ENCODE measurements at places on chromosomes 2 and 18.

DNA sequence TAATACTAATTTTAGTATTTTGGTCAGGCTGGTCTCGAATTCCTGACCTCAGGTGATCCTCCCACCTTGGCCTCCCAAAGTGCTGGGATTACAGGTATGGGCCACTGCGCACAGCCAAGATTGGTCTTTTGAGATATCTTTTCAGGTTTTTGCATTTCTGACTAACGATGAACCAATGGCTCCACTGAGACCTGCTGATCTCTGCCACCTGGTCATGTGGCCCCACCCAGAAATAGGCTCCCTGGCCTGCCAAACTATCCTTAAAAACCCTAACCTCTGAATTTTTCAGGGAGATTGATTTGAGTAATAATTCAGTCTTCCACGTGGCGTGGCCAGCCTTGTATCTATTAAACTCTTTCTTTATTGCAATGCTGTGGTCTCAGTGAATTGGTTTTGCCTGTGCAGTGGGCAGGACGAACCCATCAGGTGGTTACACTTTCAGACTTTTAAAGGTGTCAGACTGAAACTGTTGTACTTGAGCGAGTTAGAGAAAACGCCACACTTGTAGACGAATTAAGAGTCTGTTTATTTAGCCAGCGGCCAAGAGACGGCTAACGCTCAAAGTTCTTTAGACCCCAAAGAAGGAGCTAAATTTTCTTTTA lies 85.8 kb upstream of the MSH6 start:
- DNase-seq: no peak

DNA sequence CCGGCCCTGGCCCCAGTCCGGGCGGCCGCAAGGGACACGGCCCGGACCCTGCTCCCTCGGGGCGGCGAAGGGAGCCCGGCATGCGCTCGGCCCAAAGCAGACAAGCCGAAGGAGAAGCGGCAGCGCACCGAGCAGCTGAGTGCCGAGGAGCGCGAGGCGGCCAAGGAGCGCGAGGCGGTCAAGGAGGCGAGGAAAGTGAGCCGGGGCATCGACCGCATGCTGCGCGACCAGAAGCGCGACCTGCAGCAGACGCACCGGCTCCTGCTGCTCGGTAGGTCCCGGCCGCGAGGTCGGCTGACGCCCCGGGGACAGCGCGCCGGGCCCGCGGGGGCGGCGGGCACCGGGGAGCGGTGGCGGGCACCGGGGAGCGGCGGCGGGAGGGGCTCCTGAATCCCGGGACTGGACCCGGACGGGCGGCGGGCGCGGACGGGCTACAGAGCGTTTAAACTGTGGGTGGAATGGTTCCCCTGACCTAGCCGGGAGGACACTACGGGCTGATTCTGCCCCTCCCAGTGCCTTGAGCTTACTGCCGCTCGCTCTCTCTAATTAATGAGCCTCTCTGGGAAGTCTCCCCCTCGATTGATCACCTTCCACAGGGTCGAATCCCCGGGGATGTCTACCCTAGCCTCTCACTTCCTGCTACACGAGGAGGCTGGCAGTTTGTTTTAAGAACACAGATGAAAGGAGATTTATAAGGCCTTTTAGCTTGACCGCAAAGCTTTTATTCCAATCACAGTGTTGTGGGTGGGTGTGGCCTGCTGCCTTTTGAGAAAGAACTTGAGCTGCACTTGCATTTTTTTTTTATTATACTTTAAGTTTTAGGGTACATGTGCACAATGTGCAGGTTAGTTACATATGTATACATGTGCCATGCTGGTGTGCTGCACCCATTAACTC lies 853 bp downstream of the GNAL start:
- no peak for DNase-seq

- DNase-seq: no peak
Measured at GRCh38 chr2:135786823-135787222, 45.2 kb downstream of the UBXN4 start.

- no peak for DNase-seq
Measured at GRCh38 chr18:59488899-59489298, 129.8 kb upstream of the LMAN1 start.

DNA sequence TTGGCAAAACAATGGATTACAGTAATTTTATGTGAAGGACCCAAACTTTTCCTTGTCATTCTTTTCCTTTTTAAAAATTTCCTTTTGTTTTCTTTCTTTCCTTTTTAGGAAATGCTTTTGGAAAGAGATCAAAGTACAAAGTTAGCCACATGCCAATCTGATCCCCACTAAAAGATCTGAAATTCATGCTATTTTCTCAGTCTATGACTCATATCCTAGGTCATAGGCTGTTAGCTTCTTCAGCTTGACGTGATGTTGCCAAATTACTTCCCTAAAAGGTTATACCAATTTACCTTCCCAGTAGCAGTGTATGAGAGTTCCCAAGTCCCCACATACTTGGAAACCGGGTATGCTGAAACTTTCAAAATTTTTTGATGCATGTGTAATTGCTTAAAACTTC lies 355.3 kb downstream of the INSIG2 start:
- DNase-seq: no peak

DNA sequence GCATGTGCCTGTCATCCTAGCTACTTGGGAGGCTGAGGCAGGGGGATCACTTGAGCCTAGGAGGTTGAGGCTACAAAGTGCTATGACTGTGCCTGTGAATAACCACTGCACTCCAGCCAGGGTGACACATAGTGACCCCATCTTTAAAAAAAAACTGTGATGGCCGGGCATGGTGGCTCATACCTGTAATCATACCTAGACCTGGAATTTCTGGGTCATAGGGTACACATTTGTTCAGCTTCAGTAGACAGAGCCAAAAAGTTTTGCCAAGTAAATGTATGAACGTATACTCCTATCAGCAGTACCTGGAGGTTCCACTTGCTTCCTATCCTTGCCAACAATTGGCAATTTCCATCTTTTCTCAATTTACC lies 6.4 kb upstream of the IGFBP2 start:
- no peak for DNase-seq

GRCh38 chr2:4653991-4654390 lies 950.6 kb downstream of the DCDC2C start:
- DNase-seq: no peak
